ENCODE measurements at places on chromosomes 11 and 22.
A peak's percentile ranks its signal among the peaks of the same experiment; 100 is the strongest.

DNA sequence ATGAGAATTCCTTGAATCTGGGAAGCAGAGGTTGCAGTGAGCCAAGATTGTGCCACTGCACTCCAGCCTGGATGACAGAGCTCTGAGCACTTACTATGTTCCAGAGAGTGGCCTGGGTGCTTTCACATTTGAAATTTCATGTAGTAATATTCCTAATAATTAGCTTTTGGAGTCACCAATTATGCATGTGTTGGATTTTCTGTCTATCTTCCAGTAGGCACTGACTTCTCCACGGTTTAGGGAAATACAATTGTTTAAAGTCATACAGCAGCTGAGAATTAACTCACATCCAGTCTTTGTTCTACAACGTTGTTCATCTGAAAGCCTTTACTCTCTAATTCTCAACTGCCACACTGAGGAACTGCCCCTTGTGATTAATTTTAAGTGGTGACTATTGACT, 150.2 kb downstream of the CSNK2A3 start:
- DNase-seq: no peak

- DNase-seq: peak; percentile 51
Measured at GRCh38 chr11:73946798-73947458, 3.9 kb upstream of the DNAJB13 start.

DNA sequence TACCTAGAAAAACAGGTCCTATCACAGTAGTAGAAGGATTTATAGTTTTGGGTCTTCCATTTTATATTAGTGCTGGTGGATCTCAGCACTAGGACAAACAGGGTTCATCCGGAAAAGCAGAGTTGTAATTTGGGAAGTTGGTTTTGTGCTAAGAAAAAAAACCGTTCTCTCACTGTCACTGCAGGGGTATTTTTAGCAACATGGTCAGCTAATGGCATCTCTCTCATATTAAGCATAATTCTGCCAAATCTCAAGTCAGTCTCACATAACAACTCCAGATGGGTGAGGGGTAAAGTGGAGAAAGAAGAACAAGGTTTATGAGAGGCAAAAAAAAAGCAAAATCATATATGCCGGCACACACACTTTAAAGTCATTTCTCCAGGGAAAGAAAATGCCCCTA, 51.6 kb upstream of the GDPD4 start:
- peak; percentile 58 for DNase-seq

GRCh38 chr22:43726322-43726721, 85.8 kb downstream of the EFCAB6 start:
- peak; percentile 54 for DNase-seq

GRCh38 chr11:95506777-95507176, 275.8 kb upstream of the SESN3 start:
- DNase-seq: no peak

GRCh38 chr11:114011443-114011842, 36.5 kb downstream of the HTR3A start:
- no peak for DNase-seq

GRCh38 chr11:63877658-63878241, 38.8 kb downstream of the MARK2 start:
- DNase-seq: no peak

GRCh38 chr11:79331203-79331901, 109.5 kb downstream of the TENM4 start:
- DNase-seq: no peak

Measured in myocyte (in vitro differentiated cells).